ENCODE measurements at places on chromosomes 1 and 21.

GRCh38 chr1:36711480-36711879, 228.8 kb upstream of the CSF3R start:
- DNase-seq = no peak

DNA sequence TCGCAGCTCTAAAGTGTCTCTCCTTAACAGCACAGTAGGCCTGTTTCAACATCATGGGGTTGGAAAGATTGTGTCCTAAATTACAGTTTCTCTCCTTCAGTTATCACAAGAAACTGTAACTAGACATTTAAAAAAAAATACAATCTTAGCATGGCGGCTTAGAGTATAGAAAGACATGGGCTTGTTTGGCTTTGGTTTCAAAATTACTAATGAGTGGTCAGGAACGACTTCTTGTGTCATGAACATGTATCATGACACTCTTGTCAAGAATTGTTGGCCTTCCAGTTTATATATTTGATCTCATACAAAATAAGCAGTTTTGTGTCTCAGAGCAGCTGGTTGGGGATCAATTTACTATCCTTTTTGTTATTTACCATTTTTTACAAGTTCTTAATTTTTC, 2.1 kb downstream of the GJA8 start:
- no peak for DNase-seq

DNA sequence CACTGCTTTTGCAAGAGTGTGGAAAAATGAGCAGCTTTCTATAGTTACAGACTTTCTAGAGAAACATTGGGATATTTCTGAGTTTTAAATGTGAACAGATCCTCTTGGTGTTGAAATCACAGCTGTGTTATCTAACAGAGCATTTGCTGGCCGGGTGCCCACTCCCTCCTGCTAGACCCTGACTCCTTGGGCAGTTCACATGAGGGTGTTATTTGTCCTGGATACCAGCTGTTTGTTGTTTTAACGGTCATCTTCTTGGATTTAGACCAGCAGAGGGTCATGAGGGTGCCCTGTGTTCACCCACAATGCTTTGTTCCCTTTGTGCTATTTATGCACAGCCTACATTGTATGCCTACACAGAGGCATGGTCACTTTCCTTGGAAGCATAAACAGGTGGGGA, 67.1 kb downstream of the CENPF start:
- DNase-seq = peak; percentile 65

- no peak for DNase-seq
These were observed 13.4 kb downstream of the IBA57 start for GRCh38 chr1:228178737-228179684.

GRCh38 chr1:88509379-88509778, 174.7 kb upstream of the PKN2 start:
- no peak for DNase-seq

DNA sequence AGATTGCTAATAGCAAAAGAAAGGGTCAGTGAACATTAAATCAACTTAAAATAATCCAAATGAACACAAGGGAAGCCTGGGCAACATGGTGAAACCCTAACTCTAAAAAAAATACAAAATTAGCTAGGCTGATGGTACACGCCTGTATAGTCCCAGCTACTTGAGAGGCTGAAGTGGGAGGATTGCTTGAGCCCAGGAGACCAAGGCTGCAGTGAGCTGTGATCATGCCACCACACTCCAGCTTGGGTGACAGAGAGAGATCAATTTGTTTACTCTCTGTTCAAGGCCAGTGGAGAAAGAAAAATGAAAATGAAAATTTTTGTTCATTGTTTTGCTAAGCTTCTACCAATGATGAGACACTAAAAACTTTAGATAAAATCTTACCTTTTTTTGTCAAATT, 24.8 kb downstream of the WDR47 start:
- DNase-seq = no peak

DNA sequence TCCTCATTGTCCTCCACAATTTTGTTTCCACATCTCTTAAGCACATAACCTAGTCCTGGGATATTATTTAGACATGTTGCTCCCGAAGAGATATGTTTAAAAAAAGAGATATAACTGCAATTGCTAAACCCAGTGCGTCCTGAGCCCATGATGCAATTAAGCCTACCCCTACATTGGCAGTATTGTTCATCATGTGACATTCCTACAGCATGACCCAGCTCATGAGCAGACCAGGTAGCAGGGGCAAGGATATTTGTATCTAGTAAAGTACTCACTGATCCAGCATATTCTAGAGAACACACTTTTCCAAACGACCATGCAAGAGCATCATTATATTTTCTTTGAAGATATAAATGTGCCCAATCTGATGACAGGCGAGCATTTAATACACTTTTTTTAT, 1.2 kb downstream of the ADAM30 start:
- DNase-seq = no peak

DNA sequence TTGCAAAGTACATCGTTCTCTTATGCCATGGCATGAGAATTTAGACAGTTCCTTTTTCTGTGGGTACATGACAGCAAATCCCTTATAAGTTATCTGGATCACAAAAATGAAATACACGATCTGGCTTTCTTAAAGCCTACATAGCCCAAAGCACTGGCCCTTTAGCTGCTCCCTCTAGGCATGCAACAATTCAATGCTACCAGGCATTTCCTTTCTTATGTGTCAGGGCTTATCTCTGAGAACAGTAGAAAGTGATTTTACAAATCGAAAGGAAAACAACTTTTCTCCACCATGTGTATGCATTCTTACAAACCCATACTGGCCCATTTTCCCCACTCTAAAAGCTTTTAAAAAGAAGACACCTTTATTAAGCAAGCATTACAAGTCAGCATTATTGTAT, 139.7 kb downstream of the GRIK1 start:
- DNase-seq = no peak

GRCh38 chr1:183022202-183023145, 746 bp upstream of the LAMC1 start:
- DNase-seq = peak; percentile 87

- no peak for DNase-seq
These were observed 21.5 kb upstream of the COL11A1 start for GRCh38 chr1:103129796-103130195.

GRCh38 chr1:99648107-99648506, 2.2 kb downstream of the PALMD start:
- DNase-seq = no peak

GRCh38 chr1:97071173-97071572, 349.6 kb downstream of the PTBP2 start:
- DNase-seq = no peak

DNA sequence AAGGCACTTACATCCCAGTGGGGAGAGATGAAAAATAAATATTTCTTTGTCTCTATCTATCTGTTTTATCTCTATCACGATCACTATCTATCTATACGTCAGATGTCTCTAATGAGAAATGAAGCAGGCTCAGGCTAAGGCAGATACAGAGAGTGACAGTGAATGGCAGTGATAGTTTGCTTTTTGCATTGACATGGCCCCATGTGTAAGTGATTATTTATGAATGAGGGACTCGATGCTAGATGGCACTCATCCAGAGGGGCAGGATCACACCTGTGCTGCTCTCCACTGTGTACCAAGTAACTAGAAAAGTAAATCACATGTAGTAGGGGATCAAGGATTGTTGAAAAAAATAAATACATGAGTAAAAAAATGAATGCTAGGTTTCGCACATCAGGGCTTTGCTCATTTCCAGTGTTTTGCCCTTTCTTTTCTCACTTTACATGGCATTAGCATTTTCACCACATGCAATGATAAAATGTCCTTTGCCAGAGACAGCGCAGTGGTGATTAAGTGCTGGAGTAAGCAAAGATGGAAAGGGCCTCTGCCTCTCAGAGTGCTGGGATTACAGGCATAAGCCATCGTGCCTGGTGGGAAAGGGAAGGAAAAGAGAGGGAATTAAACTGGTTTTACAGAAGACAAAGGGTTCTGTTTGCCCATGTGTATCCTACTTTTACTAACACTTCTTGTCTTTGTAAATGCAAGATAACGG, 16.5 kb downstream of the TBX19 start:
- DNase-seq = no peak

- no peak for DNase-seq
These were observed 248.4 kb downstream of the DENND1B start for GRCh38 chr1:197526736-197527371.

GRCh38 chr1:172708452-172708851, 49.5 kb downstream of the FASLG start:
- DNase-seq = no peak

DNA sequence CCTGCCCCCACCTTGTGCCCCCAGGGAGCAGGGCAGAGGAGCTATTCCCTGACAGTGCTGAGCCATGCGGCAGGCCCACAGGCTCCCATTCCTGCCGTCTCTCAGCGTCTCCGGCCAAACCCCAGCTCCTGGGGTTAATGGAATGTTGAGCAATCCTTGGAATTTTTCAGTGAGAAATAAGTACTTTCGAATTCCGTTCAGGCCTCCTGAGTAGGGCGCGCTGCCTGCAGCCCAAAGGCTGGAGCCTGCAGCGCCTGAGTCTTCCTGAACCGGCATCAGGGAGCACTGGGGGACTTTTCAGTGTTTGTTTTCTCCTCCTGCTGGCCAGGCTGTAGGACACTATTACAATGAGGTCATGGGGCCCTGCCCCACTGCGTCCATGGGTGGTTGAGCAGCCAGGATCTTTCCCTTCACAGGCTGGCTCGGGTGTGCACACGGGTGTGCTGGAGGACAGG, 33.3 kb upstream of the CSF1 start:
- peak; percentile 79 for DNase-seq

GRCh38 chr1:169601096-169601881, 15.0 kb upstream of the F5 start:
- no peak for DNase-seq

DNA sequence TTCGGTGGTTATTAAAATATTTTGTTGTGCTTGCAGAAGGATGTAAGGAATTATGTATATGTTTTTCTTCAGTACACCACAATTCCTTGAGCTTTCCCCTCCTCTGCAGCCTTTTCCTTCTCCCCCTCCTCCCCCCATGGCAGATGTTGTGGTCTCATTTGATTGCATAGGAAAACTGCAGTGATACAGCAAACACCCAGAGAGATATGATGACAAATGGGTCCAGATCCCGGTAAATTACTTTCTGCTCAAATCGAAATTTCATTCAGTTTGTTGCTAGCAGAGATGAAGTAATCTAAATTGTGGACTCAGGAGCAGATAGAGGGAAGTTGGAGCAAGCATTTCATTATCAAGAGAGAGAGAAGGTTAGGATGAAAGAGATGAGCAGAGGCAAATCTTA, 9.9 kb downstream of the LMO4 start:
- DNase-seq = no peak

- peak; percentile 44 for DNase-seq
These were observed 22.3 kb upstream of the TMEM222 start for GRCh38 chr1:27299385-27300271.

DNA sequence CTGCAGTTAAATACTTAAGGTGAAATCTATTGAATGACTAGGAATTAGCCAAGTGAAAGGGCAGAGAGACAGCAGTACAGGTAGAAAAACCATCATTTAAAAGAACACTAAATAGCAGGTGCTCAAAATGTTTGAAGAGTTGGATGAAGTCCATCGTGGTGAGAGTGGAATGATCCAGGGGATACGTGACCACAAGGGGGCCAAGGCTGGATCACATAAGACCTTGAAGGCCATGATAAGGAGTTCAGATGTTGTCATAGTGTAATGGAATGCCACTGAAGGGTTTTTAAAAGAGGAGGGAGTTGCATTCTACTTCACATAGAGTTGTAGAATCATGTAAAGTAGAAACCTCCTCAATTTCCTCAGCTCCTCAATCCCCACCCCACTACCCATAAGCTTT, 34.8 kb upstream of the HOOK1 start:
- no peak for DNase-seq

DNA sequence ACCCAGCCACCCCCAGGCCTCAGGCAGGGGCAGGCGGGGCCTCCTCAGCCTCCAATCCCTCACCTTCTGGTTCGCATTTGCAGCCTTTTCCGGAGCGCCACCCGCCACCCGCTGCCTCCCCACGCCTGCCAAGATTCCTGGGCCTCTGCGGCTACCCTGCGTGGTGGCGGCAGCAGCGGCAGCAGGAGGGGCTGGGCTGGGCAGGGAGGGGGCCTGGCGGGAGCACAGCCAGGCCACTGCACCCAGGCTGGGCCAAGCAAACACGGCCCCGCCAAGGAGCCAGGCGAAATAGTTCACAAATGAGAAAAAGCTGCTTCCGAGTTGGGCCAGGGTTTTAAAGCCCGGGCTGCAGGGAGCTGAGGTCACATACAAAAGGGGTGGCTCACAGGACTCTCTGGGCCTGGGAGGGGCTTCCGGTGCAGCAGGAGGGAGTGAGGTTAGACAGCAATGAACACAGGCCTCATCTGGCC, 9.8 kb downstream of the COL8A2 start:
- no peak for DNase-seq

- DNase-seq = no peak
These were observed 21.1 kb downstream of the C2CD2 start for GRCh38 chr21:41932576-41933312.

GRCh38 chr1:6785728-6786505, 663 bp downstream of the CAMTA1 start:
- no peak for DNase-seq

DNA sequence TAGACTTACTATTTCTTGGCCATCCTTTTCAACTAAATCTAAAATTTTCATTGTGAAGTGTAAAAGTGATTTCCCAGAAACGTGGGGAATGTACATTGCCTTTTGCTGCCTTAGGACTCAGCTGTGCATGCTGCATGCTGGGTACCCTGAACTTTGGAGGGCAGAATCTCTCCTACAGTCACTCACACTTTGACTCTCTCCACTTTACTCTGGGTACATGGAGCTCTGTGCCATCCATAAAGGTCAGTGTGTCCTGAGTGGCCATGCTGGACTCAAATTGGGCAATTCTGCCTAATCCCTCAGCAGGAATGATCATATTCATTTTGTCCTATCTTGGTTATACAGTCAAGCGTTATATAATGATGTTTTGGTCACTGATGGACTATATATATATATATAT, 105.6 kb downstream of the NR5A2 start:
- no peak for DNase-seq

DNA sequence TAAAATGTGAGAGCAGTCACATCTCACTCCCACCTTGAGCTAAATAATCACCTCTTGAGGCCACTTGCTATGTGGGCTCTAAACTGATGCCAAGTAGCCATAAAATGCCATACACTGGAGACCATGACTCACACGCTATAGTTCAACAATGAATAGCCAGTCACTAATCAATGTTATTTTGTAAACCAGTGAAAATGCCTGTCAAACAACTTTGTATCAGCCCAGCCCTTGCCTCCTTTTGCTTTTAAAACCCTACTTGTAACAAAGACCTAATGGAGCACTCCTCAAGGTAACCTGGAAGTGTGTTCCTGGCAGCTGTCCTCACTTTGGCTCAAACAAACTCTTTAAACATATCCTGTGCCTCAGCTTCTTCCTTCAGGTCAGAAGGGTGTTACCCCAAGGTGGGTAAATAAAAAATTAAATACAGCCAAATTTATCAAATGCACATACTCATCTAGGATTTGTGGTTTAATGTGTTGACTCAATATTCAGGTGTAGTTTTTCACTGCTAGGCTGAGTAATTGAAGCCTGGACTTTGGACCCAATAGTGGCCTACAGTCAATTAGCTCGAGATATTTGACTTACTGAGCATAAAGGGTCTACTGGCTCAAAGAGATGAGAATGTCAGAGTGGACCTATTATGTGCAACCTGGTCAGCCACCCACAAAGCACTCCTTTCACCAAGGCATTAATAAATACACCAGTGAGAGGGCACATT, 154.3 kb downstream of the COQ8A start:
- DNase-seq = no peak

GRCh38 chr1:165173409-165173808, 183.1 kb downstream of the LMX1A start:
- no peak for DNase-seq

- DNase-seq = no peak
These were observed 62.7 kb downstream of the CENPF start for GRCh38 chr1:214665606-214666110.

- peak; percentile 74 for DNase-seq
These were observed 35.0 kb downstream of the CTNNBIP1 start for GRCh38 chr1:9874959-9875635.

- no peak for DNase-seq
These were observed 830 bp upstream of the PRDX1 start for GRCh38 chr1:45522324-45523104.

Measured in right lung (tissue), 10 donors.